ENCODE measurements at places on chromosomes 4 and X.

DNA sequence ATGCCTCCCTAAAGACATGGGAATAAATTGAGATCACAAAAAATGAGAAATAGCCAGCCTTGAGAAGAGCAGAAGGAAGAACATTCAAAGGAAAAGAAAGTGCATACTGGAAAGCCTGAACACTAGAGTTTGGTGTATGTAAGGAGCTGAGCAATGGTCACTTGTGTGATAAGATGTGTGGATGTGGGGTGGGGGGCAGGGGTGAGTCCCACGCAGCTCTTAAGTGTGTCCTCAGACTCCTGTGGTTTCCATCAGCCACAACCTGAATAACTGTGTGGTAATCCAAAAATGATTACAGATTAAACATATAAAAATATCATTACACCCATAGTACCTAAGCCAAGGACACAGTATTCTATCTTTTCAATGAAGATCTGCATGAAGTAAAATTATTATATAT lies 59.9 kb downstream of the ELOVL6 start:
- DNase-seq = no peak

DNA sequence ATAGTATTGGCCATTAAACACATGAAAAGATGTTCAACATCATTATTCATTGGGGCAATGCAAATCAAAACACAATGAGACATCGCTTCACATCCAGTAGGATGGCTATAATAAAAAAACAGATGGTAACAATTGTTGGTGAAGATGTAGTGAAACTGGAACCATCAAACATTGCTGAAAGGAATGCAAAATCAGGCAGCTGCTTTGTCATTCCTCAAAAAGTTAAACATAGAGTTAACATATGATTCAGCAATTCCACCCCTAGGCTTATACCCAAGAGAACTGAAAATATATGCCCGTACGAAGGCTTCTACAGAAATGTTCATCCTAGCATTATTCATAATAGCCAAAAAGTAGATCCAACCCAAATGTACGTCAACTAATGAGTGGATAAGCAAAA lies 144.0 kb upstream of the NAP1L5 start:
- DNase-seq = no peak

GRCh38 chr4:67475155-67475554 lies 70.1 kb downstream of the CENPC start:
- no peak for DNase-seq

DNA sequence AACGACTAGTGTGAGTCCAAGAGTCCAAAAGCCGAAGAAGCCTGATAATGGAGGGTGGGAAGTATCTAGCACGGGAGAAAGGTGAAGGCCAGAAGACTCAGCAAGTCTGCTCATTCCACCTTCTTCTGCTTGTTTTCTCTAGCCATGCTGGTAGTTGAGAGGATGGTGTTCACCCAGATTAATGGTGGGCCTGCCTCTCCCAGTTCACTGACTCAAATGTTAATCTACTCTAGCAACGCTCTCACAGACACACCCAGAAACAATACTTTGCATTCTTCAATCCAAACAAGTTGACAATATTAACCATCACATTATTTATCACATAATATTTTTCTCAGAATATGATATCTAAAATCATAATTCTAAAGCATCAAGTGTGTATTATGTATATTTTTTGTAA lies 1055.1 kb upstream of the PCDH10 start:
- DNase-seq = no peak

GRCh38 chr4:74038086-74038424 lies 434 bp downstream of the CXCL3 start:
- no peak for DNase-seq

DNA sequence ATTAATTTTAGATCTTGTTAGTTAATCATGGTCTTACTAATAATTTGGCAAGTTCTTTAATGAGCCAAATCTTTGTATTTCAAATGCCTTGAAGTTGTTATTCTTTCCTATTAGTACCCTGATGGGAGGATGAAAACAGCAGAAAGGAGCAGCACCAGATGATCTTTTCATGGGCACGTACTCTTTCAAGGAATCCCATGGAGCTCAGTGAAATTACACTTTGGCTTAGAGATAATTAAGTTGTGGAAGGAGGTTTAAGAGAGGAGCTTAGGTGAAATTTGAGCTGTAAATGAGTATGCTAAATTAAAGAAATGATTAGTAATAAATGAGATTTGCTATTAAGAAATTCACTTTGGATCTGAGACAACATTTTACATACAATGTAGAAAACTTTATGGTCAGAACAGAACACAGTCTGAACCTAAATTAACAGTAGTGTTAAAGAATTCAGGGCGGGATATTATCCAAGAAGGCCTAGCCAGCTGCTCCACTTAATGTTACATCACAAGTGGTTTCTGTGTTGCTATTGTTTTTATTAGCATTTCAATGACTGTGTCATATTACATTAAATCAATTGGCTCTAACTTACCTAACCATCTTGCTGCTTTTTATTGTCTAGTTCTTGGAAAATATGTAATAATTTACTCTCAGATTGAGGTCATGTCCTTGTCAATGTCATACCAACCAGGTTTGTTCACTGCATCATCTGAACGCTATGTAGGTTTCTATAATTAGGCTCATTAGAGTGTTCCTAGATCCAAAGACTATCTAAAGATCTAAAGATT lies 3.9 kb downstream of the MTHFD2L start:
- DNase-seq = no peak

- no peak for DNase-seq
Measured at GRCh38 chr4:39228377-39228776, 46.0 kb downstream of the WDR19 start.

- no peak for DNase-seq
Measured at GRCh38 chr4:10089346-10089745, 27.3 kb downstream of the WDR1 start.

DNA sequence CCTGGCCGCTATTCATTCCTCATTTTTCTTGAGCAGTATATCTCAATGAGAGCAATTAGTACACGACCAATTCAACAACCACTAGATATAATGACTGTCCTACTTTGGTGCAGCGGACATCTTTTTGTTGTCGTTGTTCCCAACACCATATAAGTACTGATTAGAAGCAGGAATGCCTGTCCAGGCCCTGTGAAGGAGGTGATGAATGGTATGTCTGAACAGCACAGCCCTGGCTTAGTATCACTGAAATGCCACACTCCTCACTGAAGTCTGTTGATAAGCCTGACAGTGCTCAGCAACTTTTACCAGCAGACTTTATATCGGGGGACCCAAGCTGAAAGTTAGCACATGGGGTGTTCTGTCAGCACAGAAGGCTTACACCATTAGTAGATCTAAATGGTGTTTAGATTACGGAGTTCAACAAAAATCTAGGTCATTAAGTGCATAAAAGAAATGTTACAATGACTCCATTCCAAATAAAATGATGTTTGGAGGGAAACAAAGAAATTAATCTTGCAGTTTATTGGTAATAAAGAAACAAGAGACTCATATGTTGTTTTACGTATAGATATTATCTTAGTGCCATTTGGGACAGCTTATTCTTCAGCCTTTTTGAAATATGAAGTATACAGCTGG lies 228.3 kb upstream of the TTC29 start:
- DNase-seq = no peak
